ENCODE measurements at places on chromosomes 2 and 18. TPM values are rescaled to one million over a fixed set of nuclear protein-coding genes. Genes with fewer than 3 reads are reported as not detected.

GRCh38 chr2:235430366-235431083 lies 63.3 kb upstream of the AGAP1 start:
- DNase-seq: no peak

GRCh38 chr2:190443778-190444481 lies 35.8 kb downstream of the MFSD6 start:
- DNase-seq: no peak

GRCh38 chr2:82879803-82880202 lies 1579.3 kb downstream of the SUCLG1 start:
- DNase-seq: no peak

DNA sequence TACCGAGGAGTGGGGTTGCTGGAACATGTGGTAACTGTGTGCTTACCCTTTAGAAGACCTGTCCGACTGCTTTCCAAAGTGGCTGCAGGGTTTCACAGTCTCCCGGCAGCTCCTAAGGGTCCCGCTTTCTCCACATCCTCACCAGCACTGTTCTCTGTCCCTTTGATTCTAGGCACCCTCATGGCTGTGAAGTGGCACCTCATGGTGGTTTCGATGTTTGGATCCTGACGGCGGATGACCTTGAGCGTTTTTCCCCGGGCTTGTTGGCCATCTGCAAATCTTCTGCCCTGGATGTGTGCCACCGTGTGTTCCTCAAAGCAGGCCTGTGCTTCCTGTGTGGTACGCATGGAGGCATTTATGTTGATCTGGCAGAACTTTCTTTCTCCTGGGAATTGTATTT lies 292.5 kb upstream of the HDAC4 start:
- no peak for DNase-seq

DNA sequence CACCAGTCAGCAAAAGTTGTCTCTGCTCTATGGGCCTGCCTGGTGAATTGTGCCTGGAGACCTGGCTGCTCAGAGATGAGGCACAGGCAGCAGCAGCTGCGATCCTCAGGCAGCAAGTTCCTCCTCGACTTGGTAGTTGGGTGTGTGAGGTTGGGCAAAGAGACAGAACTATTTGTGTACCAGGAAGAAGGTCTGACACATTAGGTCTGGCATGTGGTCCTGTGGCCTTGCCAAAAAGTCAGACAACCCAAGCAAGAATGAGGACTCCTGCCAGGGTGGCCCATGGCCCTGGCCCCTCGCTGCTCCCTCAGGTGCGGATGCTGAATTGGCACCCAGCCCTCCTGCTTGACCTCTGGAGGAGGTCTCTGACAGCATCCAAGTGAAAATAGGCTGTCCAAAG lies 192.7 kb downstream of the DYSF start:
- no peak for DNase-seq

DNA sequence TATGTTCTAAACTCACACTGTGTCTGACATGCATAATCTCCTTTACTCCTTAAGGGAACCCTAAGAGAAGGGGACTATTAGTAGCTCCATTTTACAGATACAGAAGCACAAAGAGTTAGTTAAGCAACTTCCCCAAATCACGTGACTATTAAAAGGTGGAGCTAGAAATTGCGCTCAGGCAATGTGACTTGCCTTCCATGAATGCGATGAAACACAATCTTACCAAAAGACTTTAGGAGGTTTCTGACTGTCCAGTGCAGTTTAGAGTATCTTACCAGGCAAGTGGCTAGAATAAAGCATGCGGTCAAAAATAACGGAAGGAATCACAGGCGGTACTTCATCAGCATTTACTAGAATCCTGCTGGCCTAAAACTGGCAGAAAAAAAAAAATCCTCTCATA lies 70.4 kb downstream of the ZNF521 start:
- DNase-seq: no peak

SLC9A2 gene
- not detected for total RNA-seq

Data from activated CD4-positive, alpha-beta T cell treated with anti-CD3 and anti-CD28 coated beads, Interleukin-2, amount 10 ng/mL, durations not matched to agents 7 days and 5 days (primary cell).